NCI-H345 (cell line): ENCODE measurements at places on chromosomes 4 and X.

DNA sequence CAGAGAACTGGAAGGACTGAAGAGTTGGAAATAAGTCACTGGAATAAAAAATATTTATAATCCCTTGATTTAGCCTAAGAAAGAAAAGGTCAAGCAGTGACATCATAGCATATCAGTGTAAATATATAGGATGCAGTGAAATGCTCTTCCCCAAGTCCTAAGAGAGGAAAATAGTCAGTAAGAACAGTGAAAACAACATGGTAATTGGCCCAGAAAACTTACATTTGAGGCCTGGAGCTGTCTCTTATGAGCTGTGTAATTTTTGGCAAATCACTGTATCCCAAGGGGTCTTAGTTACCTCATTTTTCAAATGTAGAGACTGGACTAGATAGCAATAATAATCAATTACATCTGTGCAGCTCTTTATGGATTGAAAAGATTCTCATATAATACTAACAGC, 255.7 kb upstream of the AR start:
- no peak for DNase-seq

GRCh38 chr4:151473521-151474097, 64.6 kb downstream of the FHIP1A start:
- no peak for DNase-seq

DNA sequence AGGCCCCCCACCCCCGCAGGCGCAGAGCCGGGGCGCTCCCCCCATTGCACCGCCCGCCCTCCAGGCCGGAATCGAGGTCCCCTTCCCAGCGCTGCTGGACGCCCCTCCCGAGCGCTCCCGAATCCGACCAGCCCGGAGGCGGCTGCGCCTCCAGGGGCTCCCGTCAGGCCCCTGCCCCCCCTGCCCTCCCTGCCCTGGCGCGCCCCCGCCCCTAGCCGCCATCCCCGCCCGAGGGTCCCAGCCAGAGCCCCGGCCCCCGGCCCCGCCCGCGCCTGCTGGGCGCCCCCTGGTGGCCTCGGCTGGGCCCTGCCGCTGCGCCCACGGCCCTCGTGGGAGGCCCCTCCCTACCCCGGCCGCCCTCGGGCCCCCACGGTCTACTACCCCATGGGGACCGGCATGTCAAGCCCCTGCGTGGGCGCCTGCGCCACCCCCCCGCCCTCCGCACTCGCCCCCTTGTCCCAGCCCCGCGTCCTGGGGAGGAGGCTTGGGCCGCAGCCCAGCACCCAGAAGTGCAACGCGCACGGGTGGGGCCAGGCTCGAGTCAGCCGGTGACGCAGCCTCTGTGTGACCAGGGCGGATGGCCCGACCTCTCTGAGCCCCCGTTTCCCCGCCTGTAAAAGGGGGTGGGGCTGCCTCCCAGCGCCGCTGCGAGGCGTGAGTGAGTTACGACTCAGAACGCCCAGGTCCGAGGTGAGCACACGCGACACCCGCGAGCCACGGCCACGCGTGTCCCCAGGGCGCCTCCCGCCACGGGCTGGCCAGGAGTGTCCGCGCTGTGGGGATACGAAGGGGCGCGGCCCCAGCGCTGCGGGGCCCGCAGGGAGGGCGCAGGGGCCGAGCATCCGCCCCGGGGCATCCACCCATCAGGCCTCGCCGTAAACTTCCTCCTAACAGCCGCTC, 104.9 kb downstream of the FAM53A start:
- no peak for DNase-seq

- DNase-seq = peak; percentile 9
These were observed 163.9 kb downstream of the KDR start for GRCh38 chr4:54961357-54961975.

DNA sequence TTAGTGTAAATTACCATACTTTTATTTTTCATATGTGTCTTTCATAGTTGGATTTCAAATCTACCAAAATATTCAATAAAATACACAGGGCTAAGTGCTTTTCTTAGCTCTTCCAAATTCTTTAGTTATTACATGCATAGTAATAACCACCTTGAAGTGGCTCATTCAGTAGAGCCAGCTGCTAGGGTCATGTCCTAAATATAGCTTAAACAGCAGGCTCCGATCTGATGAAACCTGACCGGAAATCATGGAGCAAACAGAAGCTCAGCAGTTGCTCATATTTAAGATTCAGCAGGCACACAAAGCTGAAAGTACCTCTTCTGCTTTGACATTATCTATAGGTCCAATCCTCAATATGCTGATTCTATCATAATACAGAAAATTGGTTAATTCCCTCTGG, 1470.4 kb downstream of the ADGRL3 start:
- DNase-seq = peak; percentile 45

GRCh38 chrX:114049063-114049462, 534.8 kb upstream of the HTR2C start:
- no peak for DNase-seq

- DNase-seq = no peak
These were observed 75.3 kb upstream of the PUDP start for GRCh38 chrX:7223271-7223670.

DNA sequence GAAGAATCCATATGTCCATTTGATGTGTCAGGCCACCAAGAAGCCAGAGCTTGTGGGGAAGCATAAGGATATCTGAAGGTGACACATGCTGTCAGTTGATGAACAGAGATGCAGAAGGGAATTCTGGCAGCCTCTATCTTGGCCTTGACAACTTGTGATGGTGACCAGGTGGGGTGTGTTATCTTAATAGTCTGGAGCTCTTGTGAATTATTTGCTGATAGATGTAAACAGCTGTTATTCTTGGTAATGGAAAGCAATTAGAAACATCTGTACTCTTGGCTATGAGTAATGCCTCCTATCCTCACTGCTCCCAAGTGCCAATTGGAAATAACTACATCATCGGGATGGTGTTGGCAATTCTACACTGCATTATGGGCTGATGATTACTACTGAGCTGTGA, 51.9 kb downstream of the NAA11 start:
- DNase-seq = no peak

GRCh38 chr4:134708616-134709015, 507.0 kb upstream of the PABPC4L start:
- DNase-seq = no peak

DNA sequence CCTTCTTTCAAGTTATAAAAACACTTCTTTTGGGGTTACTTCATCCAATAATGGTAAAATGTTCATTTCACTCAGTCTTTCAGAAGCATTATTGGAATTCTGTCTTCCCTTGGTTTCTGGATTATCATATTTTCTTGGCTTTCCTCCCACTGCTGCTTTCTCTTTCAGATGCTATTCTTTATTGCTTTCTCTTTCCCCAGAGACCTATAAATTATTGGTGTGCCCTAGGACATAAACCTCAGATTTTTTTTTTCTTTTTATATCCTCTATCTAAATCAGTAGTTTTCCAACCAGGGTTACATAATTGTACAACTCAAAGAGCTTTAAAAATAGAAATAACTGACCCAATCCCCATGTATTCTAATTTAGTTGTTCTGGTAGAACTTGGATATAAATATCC, 1005.5 kb downstream of the ARAP2 start:
- no peak for DNase-seq

DNA sequence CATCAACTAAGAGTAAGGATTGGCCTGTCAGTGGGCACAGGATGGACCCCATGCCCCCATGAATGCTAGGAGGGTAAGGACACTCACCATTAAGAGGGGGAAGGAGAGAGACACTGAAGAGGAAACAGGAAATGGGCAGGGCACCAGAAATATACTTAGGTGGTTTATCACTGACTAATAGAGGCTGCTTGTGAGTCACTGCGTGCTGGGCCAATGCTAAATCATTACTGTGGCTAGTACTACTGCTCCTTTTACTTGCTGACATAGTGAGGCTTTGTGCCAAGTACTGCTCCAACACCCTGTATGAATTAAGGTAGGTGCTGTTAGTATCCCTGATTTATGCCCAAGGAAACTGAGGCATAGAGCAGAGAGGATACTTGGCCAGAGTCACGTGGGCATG, 130.4 kb upstream of the FRMPD4 start:
- DNase-seq = no peak

- DNase-seq = no peak
These were observed 566.0 kb upstream of the TENM3 start for GRCh38 chr4:181677201-181677600.

DNA sequence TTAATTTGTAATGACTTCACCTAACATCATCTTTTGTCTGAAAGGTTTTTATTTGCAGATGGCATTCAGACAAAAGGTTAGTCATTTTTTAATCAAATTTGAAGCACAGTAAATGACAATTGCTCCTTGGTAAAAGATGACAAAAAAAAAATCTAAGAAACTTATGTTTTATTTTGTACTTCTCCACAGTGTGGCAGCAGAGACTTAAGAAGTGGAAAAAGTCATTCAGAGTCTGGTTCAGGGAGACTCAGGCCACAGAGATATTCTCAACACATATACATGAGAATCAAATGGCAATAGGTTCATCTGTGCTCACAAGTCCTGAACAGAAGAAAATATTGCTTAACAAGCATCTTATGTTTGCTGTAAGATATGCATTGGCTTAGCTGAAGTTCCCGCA, 436.2 kb downstream of the KCNIP4 start:
- DNase-seq = peak; percentile 33

DNA sequence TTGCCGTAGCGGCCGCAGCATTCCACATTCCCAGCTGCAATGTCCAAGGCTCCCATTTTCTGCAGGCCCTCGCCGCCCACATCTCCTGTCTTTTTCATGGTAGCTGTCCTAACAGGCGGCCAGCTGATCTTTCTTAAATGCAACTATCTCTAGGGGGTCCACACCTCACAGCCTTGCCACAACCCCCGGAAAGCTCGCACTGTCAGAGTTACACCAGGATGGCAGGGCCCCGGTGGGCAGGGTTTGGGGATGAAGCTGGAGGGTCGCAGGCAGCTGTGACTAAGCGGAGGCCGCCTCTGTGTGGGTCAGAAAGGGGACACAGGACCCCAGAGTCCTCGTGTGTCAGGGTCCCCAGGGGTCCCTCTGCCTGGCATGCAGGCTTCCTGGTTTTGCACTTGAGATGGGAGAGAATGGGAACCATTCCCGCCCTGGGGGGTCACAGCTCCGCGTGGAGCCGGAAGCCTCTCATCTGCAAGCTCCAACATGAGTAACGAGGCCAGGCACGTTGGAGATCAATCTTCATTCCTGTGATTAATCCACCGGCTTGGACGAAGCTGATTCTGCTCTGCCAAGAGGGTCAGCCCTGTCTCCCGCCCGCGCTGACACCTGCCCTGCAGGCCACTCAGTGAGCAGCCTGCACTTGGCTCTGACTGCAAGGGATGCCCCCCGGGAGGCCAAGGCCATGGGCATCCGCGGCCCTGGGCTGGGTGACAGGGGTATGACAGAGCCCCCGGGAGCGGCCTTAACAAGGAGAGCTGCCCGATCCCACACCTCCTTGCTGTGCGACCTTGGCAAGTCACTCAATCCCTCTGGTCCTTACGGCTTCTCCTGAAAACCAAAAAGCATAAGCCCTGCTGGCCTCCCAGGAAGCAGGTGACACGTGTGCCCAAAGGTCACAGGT, 97.9 kb downstream of the ADRA2C start:
- no peak for DNase-seq

DNA sequence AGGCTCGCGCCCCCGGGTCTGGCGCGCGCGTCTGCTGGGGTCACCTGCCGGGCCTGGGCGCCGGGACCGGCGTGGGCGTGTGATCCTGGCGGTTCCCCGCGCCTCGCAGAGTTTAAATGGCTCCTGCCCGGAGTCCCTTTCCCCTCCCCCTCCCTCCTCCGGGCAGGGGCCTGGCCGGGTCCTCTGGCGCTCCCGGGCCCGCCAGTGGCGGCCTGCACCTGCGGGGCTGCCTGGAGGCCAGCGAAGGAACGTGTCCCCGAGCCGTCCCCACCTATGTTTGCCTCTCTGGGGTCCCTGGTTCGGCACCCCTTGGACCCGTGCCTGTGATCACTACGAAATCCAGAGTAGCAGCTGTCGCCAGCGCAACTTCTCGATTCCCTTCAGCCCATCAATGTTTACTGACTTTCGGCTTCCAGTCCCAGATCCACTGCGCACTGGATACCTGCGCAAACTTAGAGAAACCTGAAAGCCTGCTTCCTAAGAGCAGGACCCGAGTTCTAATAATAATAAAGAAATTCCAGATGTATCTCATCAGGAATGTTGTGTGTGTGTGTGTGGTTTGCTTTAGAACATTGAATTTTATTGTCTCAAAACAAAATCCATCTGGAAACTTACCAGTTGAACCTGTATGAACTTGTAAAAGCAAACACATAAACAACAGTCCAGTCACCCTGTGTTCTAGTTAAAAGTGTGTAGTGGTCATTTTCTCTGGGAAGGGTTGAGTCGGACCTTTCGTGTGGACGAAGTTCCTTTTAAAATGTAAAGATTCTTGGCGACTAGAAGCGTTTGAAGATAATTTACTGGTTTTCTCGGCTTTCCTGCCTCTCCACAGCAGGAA, 788 bp downstream of the SHROOM2 start:
- DNase-seq = peak; percentile 31

DNA sequence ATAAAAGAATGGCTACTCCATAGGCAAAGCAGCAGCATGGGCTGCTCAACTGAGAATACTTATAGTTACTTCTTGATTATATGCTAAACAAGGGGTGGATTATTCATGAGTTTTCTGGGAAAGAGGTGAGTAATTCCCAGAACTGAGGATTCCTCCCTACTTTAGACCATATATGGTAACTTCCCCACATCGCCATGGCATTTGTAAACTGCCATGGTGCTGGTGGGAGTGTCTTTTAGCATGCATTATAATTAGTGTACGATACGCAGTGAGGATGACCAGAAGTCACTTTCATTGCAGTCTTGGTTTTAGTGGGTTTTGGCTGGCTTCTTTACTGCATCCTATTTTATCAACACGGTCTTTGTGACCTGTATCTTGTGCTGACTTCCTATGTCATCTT, 141.5 kb downstream of the MAGEB17 start:
- no peak for DNase-seq

GRCh38 chrX:22360129-22360528, 87.4 kb downstream of the CBLL2 start:
- no peak for DNase-seq

GRCh38 chr4:108852691-108853090, 89.8 kb upstream of the ETNPPL start:
- no peak for DNase-seq

GRCh38 chr4:151418385-151418784, 9.4 kb downstream of the FHIP1A start:
- DNase-seq = no peak

- no peak for DNase-seq
These were observed 166.7 kb downstream of the FAT4 start for GRCh38 chr4:125481334-125482045.

DNA sequence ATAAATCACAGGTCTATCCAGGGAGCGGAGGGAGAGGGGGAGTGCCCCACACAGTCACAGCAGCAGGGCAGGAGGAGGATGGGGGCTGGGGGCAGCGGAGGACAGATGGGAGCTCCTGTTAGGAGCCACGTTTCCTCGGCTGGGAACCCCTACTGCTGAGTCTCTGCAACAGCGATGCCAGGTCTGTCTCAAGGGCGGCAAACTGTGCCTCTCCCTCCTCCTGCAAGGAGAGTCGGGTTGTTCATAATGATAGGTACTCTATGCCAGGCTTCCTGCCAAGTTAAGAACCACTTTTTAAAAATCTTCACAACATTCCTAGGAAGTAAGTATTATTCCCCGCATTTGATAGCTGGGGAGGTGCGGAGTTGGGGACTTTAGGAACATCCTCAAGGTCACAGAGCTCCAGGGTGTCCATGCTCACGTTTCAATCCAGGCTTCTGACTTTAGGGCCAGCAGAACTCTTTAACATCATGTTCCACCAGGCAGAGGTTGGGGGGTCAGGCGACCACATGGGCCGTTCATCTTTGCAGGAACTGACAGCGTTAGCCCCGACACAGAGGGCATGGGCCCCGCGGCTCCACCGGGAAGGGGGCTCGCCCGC, 98.3 kb upstream of the MAML3 start:
- peak; percentile 30 for DNase-seq

- no peak for DNase-seq
These were observed 58.3 kb upstream of the MAGEB2 start for GRCh38 chrX:30156880-30157560.
